ENCODE measurements at places on chromosomes 2 and 18. TPM values are rescaled to one million over a fixed set of nuclear protein-coding genes. Genes with fewer than 3 reads are reported as not detected.

GRCh38 chr18:68461481-68462018 is 253.4 kb downstream of the TMX3 start:
- DNase-seq, result no peak

DNA sequence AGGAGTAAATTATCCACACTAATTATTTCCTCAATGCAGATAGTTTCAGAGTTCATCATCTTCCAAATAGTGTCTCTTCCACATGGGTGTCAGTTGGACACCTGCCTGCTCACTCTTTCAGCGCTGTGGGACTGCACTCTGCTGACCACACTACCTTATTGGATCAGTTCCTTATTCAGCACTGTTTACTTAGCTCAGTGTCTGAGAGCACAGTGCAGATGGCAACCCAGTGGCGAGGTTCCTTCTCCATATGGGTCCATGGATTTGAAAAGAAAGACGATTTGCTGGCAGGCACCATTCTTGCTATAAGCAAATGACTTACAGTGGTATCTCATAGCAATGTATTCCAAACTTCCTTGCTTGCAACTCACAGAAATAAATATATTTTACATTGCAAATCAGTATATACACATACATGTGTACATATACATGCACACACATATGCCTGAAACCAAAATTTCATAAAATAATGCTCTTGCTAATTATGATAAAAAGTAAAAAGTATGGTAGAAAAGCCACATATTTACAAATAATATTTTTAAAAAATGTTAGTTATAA is 354.8 kb downstream of the INSIG2 start:
- peak; percentile 32 for DNase-seq

The RPS27A gene
- 2,870 TPM for total RNA-seq

The TPO gene
- total RNA-seq, result not detected

The IL1R1 gene
- total RNA-seq, result 27.2 TPM

DNA sequence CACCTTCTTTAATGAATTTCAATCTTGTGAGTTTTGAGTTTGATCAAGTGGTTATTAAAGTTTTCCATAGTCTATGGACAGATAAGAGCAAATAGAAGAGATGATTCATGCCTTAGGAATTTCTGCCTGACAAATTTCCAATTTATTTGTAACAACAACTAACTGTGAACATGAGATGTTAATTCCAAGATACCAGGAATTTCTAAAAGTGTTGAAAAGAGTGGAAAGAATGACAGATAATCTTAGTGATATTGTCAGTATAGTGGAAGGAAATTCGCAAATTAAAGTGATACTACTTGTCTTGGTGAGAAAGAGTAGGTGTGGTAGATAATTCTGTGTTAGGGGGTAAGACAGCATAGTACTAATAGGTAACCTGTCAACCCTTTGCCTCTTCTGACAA is 82.4 kb downstream of the AGPS start:
- DNase-seq, result peak; percentile 54

- DNase-seq, result no peak
Measured at GRCh38 chr18:60585670-60586069, 213.1 kb upstream of the MC4R start.

DNA sequence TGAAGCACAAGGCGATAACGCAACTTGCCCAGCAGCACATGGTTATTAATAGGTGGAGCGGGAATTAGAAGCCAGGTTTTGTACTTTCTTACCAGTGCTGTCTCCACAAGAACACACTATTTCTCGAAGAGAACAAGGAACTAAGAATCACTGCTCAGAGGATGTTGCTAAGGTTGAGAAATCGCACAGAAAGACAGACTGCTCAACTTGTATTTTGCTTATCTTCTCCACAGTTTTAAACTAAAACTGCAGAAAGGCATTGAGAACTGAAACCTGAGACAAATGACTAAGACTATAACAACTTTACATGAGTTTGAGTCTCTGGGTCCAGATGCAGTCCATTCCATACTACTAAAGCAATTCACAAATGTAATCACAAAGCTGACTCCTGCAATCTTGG is 6.2 kb downstream of the PRKD3 start:
- DNase-seq, result no peak

DNA sequence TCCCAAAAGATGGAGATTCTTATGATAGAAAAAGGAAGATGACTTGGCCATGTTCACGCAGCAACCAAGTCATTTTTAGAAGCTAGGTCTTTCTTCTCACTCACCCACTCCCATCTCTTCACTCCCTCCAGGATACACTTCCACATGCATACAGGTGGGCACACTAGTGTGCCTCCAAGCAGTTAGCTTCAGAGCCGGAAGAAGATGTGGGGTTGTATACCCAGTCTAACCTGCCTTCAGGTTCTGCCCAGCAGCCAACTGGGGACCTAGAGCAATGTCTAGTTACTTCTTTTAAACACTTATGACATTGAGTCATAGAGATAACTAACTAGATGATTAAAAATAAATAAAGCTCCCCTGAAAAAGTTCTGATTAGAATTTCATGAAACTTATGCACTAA is 21.8 kb upstream of the TANK start:
- DNase-seq, result no peak

DNA sequence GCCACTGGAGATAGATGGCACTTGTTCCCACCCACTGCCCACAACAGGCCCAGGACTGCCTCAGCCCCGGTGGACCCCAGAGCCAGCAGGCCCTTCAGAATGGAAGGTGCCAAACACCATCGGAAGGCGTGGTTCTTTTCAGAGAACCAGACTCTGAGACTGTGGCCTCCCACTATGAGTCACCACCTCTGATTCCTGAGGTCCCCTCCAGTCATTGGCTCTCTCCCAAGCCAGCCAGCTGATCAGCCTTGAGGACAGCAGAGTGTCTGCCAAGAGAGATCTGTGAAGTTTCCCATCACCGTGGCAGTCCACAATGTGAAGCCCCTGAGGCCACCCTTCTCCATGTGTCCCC is 10.4 kb upstream of the MAP3K2 start:
- DNase-seq, result peak; percentile 99

DNA sequence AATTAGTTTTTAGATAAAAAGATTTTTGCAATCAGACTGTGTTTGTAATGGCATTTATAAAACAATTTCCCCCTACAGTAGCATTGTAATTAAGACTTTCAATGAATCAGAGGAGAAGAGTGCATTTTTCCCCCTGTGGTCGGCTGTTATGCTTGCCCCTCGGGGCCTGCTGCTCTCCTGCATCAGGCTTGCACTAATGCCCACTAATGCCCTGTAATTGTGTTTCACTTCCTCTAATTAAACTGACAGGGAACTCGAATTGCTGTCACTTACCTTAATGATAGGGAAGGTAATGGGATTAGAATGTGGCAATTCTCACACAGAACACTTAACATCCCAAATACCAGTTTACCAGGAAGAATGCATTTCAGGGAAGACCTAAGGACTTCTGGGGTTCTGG is 61.2 kb upstream of the LRRTM1 start:
- no peak for DNase-seq

- DNase-seq, result peak; percentile 45
Measured at GRCh38 chr2:68837861-68838341, 33.3 kb downstream of the BMP10 start.

GRCh38 chr2:1482981-1483380 is 69.7 kb downstream of the TPO start:
- no peak for DNase-seq

The AGXT gene
- 0.10 TPM for total RNA-seq

DNA sequence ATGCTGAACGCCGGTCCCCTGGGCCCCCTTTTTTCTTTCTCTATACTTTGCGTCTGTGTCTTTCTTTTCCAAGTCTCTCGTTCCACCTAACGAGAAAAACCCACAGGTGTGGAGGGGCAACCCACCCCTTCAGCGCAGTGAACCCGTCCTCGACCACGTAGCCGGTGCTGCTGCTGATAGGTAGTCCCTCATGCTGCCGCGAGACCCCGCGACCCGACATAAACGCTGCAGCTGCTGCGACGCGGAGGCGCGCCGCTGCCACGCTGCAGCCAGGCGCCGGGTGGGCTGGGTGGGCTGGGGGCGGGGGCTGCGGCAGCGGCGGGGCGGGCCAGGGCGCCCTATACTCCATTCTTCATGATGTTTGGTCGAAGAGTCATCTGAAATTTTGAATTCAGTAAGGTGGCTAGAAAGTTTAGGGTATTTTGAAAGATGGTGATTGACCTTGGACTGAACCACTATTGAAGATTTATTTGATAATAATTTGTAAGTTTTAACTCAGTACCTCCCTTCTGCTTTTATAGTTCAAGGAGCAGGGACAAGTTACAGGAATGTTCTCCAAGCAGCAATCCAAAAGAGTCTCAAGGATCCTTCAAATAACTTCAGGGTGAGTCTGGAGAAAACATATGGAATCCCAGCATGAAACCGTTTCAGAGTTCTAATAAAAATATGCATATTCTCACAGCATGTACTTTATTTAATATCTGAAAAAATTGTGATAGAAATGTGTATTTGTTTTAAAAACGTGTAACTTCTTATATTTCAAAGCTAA is 24.1 kb downstream of the CFLAR start:
- DNase-seq, result no peak

The UGT1A7 gene
- total RNA-seq, result not detected

GRCh38 chr2:11534746-11535484 is 1.1 kb downstream of the GREB1 start:
- no peak for DNase-seq

GRCh38 chr2:98897746-98898145 is 38.3 kb downstream of the CRACDL start:
- DNase-seq, result no peak

The ACADL gene
- total RNA-seq, result not detected

- DNase-seq, result no peak
Measured at GRCh38 chr2:6008186-6008585, 316.0 kb downstream of the SOX11 start.

The UGT1A8 gene
- total RNA-seq, result not detected

The SPEG gene
- 32.7 TPM for total RNA-seq

GRCh38 chr2:9939587-9940485 is 11.7 kb upstream of the GRHL1 start:
- DNase-seq, result no peak

GRCh38 chr2:8368463-8368862 is 313.4 kb upstream of the ID2 start:
- no peak for DNase-seq

Data from RPMI7951 (cell line).